ENCODE measurements at places on chromosomes 13 and 19.

DNA sequence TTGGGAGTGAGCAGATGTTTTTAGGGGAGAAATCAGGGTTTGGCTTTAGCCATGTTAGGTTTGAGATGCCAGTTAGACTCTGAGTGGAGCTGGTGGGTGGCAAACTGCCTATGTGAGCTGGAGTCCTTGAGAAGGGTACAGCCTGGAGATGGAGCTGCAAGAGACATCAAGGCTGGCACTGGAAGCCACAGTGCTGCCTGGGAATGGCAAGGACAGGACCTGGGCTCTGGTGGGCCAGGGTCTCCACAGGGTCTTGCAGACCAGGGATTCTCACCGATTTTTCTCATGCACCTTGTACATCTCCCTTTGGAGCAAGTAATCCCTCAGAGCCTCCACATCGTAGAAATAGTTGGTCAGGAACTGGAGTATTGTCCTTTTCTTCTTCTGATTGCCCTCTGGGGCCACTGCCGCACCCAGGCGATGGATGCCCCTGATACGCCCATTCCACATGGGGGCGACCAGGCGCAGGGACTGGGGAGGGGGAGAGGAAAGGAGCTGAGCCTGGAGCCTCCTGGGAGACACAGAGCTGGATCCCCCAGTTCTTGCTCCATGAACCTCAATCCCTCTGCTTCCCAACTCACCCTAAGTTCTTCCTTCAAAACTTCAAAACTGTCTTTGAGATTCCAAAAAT is 1.7 kb downstream of the DMAC2 start:
- DNase-seq, result no peak

GRCh38 chr13:66994097-66994496 is 236.0 kb downstream of the PCDH9 start:
- no peak for DNase-seq

- no peak for DNase-seq
These were observed 415.0 kb upstream of the SPRY2 start for GRCh38 chr13:80755910-80756309.

DNA sequence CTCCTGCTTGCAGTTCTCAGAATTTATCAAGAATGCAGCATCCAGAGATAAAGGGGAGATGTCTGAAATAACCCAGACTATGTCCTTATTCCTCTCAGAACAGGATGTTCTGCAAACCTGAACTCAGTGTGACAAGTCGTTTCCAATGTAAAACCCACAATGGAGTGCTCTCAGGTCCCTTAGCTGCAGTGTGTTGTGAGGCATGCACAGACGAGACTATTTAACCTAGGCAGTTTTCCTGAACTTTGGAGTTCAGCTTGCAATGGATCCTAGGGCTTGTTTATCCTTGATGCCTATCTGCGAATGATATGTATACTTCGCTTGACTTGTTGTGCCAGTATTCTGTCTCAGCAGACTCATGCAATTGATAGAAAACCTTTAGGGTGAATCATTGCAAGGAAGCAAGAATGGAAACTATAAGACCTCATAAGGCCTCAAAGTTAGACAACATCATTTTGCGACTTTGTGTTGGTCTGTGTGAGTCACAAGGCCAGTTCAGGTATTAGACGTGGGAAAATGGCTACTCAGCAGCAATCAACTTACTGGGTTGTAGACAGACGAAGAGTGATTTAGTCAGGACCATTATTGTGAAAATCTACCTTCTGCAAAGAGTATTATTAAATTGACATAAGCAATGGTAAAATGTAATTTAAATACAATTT is 2439.9 kb upstream of the PCDH20 start:
- DNase-seq, result no peak

DNA sequence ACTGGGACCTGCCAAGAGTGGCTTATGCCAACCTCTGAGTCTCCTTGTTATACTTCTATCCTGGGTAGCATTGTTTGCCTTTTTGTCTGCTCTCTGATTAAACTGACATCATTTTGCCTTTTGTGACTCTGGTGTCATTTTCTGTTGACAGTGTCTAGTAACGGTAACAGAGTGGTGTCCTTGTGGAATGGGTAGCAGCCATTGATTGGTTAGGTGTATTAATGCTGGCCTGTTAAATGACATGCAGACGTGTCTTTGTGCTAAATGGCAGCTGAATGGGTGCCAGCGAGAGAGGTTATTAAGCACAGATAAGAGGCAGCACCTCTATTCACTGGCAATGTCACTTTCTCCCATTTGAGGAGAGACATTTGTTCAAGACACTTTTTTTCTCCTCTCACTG is 1289.4 kb downstream of the PCDH9 start:
- no peak for DNase-seq

- no peak for DNase-seq
These were observed 376.0 kb downstream of the GPC5 start for GRCh38 chr13:91774397-91774796.

GRCh38 chr13:39586151-39586550 is 16.8 kb downstream of the LHFPL6 start:
- DNase-seq, result no peak

GRCh38 chr13:99214232-99214631 is 13.6 kb downstream of the UBAC2 start:
- peak; percentile 58 for DNase-seq

DNA sequence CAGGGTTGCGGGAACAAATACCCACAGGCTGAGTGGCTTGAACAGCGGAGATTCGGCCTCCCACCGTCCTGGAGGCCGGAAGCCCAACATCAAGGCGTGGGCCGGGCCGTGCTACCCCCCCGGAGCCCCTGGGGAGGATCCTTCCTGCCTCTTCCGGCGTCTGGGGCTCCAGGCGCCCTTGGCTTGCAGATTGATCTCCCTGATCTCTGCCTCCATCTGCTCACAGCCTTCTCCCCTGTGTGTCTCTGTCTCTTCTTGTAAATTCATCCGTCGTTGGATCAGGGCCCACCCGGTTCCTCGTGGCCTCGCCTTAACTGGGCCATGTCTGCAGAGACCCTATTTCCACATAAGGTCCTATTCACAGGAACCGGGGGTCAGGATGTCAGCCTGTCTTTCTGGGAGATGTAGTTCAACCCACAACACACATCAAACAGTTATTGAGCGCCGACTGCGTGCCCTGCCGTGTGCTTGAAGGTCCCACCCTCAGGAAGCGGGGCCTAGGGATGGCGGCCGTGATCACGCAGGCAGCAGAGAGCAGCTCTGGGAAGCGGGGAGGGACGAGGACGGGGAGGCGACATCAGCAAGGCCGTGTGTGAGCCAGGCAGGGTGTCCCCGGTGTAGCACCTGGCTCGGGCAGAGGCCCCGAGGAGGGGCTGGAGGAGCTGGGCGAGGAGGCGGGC is 21.3 kb downstream of the HCN2 start:
- DNase-seq, result peak; percentile 35

DNA sequence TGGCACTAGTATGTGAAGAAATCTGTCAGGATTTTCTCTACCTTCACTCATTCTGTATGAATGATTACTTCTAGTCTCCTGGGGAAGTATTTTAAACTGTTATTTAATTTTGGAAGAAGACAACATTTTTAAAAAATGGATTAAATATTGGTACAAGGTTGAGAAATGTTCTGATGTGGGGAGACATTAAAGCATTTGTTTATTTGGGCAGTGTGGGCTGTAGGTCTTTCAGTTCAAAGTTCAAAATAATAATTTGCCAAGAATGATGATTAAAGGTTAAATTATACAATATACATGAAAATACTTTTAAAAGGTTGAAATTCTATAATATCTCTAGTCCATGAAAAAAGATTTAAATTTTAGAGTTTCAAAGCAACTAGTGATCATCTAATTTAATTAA is 194.7 kb downstream of the NHLRC3 start:
- DNase-seq, result no peak

GRCh38 chr19:13830741-13831536 is 35.7 kb downstream of the ZSWIM4 start:
- peak; percentile 15 for DNase-seq

DNA sequence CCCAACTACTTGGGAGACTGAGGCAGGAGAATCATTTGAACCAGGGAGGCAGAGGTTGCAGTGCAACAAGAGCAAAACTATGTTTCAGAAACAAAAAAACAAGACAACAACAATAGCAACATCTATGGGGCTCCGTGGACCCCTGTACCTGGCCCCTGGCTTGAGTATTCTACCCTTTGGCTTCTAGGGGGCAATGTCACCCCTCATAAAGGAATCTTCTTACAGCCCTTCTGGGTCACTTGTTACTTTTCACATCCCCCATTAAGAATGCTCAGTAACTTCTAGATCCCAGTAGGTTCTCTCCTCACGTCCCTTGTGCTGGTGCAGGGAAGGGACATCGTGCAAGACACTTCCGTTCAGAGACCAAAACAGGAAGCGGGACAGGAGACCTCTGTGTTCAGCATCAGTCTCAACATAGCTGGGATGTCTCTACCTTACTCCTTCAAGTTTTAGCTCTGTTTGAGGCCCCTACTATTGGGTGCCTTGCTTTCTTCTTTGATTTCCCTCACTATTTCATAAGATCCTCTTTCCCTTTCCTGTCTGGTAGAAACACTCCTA is 218.1 kb upstream of the ARGLU1 start:
- no peak for DNase-seq

DNA sequence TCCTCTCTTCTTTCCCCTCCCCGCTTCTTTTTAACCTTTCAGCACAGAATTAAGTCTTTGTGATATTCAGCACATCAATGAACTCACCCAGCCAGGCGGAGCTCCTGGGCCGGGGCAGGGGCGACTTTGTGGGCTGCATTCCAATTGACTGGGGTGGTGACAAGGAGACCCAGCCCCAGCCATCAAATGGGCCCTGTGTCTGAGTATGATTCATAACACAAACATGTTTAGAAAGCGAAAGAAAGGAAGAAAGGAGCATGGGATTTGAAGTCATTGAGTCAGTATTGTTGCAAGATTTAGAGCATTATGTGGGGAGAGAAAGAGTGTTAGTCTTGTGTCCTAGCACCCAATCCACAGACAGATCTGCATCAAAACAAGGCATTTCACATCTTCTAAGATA is 185.3 kb downstream of the LHFPL6 start:
- DNase-seq, result no peak

DNA sequence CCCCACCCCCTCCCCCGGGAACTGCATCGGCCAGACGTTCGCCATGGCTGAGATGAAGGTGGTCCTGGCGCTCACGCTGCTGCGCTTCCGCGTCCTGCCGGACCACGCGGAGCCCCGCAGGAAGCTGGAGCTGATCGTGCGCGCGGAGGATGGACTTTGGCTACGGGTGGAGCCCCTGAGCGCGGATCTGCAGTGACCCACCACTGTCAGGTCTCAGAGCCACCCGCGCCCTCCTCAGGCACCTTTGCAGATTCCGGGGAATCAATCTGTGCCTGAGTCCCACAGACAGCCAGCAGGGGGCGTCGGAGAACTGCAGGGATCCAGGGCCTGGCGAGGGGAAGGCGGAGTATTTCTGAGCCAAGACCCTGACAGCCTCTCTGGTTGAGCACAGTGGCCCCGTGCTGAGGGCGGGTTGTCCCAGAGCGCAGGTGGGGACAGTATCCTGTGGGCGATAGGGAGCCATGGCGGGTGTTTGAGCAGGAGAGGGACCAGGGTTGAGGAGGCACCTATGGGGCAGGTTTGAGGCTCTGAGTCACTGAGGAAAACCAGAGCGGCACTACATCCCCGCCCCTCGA is 30.4 kb upstream of the CYP4F8 start:
- DNase-seq, result peak; percentile 74

GRCh38 chr13:90533866-90534265 is 813.6 kb upstream of the MIR17HG start:
- no peak for DNase-seq

GRCh38 chr13:49456156-49456555 is 12.1 kb downstream of the SETDB2 start:
- DNase-seq, result no peak

DNA sequence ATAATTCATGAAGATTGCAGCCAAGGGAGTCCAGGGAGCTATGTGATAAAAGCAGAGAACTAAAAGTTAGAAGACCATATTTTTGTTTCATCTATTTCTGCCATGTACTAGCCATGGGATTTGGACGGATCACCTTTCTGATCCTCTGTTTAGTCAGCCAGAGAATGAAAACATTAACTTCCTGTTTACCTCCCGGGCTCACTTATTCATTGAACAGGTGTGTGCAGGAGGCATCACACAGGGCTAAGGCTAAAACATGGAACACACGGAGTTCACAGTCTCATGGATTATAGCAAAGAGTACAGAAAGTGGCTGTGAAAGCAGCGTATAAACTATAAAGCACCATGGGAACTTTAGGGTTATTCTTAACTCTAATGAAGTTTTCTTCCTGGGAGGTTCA is 96.8 kb downstream of the GPR12 start:
- no peak for DNase-seq

DNA sequence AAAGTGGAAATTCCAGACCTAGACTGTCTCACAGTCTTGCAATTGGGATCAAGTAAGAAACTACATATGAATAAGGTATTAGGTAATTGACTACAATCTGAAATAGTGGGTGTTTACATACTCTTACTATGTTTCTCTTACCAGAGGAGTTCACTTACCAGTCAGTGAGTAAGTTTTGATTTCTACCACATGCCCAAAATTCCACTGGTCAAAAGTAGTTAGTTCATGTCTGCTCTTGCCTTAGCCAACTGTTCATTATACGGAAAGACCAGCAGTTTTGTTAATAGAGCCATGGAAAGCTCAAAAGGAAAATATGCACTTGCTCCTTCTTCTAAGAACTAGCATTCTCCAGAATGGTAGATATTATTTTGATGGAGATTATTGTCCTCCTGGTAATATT is 490.8 kb downstream of the RFC3 start:
- DNase-seq, result no peak

GRCh38 chr19:10286803-10287737 is at the start of gene ICAM4:
Gene ICAM4, plus strand, starts transcription at chr19:10286955. Its CDS starts 58 bp downstream, at chr19:10287013.
- no peak for DNase-seq

GRCh38 chr13:75220861-75221260 is 261.1 kb downstream of the TBC1D4 start:
- no peak for DNase-seq

DNA sequence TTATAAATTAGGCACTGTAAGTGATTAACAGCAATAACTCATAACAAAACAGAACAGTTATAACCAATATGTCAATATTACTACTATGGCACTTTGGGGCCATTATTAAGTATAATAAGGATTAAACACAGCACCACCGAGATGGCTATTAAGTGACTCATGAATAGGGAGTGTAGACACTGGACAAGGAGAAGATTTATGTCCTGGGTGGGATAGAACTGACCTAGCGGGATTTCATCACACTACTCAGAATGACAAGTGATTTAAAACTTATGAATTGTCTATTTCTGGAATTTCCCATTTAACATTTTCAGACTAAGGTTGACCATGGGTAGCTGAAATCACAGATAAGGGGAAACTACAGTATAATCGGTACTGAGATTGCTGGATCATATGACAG is 79.0 kb upstream of the SLC7A1 start:
- DNase-seq, result no peak

DNA sequence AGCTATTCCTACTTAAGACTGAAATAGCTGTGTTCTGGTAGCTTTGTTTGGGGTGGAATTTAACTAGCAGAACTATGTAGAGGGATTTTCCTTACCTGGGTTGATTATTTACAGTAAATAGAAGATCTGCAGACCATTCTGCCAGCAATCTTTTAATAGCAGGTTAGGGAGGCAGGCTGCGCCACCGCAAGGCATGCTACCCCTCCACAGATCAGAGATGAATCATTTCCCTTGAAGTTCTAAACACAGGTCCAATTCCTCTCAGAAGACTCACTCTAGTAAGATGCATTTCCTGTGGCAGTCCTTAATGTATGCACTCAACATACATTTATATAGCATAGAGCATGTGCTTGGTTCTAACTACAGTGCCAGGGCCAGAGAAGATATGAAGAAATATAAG is 109.0 kb downstream of the TNFRSF19 start:
- DNase-seq, result no peak

GRCh38 chr19:49761625-49762311 is 1.3 kb downstream of the TSKS start:
- no peak for DNase-seq

GRCh38 chr13:108342369-108343289 is 73.1 kb downstream of the TNFSF13B start:
- no peak for DNase-seq

All from T-helper 2 cell (primary cell).